ENCODE measurements at places on chromosomes 2 and 18. TPM values are rescaled to one million over a fixed set of nuclear protein-coding genes. Genes with fewer than 3 reads are reported as not detected.
A peak's percentile ranks its signal among the peaks of the same experiment; 100 is the strongest.

DNA sequence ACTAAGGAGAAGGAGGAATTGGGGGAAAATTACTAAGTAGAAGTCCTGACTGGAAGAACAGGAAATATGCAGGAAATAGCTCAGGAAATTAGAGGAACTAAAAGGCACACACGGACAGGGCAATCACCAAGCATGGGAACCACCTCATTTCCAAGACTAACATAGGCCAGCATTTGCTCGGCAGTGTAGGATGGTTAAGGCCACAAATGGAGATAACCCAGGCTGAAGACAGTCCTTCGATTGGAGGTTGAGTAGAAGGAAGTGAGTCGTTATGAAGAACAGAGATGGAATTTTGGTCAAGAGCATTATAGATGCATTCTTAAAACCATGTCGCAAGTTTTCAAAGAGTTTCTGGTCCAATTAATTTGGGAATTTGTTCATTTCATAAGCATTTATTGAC lies 401.4 kb downstream of the ALK start:
- peaks cover 5% of the 10 kb centered on the region for H3K27me3 ChIP-seq
- no peaks in the 10 kb centered on the region for H3K4me1 ChIP-seq
- H3K27ac ChIP-seq: no peak overlapping the region
- no peaks in the 10 kb centered on the region for H3K36me3 ChIP-seq
- no peak overlapping the region for H3K4me3 ChIP-seq

GRCh38 chr2:220243571-220243970 lies 616.1 kb downstream of the SLC4A3 start:
- H3K4me3 ChIP-seq: no peak overlapping the region
- no peak for DNase-seq
- no peaks in the 10 kb centered on the region for H3K4me1 ChIP-seq
- H3K27ac ChIP-seq: no peak overlapping the region

DNA sequence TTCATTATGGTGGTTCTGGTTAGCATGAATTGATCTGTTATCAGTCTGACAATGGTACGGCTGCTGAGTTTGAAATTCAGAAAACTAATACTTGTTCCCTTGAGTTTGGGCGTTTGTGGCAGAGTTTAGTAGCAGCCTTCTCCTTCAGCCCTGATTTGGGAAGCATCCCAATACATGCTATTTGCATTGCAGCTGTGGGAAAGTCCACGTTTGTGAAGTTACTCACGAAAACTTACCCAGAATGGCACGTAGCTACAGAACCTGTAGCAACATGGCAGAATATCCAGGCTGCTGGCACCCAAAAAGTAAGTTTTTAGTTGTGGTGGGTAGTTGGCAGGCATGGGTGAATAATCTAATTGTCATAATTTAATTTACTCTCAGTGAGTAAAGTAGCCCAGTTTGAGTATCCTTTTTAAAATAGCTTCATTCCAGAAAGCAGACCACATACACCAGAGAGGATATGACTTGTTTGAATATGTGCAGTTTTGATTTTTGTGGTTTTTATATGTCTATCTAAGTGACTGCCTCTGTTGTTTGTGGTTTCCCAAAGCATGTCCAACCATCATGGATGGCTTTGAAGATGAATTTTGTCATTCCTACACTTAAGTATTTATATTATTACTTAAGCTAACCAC lies 12.2 kb downstream of the DGUOK start:
- H3K27me3 ChIP-seq: no peaks in the 10 kb centered on the region
- H3K4me3 ChIP-seq: no peak overlapping the region
- no peak overlapping the region for H3K27ac ChIP-seq
- peaks cover 14% of the 10 kb centered on the region for H3K36me3 ChIP-seq
- no peak for DNase-seq

DNA sequence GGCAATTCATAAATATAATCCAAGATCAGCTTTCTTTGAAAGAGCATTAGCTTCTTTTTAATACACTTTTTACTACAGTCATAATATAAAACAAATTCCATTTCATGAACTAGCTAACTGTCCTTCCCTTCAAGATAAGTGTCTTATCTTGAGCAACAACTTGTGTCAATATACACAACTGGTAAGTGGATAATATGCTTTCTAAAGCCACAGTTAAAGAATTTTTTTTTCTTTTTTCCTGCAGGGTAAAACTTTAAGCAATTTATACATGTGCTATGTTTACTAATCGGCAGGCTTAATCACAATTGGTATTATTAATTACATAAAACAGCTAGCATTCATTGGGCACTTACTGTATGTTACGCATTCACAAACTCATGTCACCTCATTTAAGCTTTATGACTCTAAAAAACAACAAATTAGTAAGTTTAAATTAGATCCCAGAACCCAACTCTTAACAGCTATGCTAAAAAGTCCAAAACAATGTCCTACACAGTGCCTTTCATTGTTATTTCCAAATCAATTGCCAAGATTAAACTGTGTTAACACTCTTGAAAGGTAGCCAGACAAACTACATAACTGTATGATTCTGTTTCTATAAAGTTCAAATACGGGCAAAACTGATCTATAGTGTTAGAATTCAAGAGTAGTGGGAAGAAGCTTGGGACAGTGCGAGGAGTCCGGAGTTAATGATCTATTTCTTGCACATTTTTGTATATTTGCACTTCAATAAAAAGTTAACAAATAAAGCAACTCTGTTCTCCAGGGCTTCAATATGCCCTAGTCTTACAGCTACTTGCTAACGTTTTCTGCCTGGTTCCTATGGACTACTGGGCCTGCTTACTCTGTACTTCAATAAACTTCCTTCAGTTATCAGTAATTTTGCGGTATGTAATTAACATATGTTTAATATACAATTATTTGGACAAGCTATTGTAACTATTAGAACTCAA lies 6.0 kb downstream of the TXNL1 start:
- no peak for DNase-seq
- no peaks in the 10 kb centered on the region for H3K27me3 ChIP-seq
- peak overlapping the region; percentile 14 for H3K27ac ChIP-seq
- peaks cover 15% of the 10 kb centered on the region for H3K4me1 ChIP-seq

DNA sequence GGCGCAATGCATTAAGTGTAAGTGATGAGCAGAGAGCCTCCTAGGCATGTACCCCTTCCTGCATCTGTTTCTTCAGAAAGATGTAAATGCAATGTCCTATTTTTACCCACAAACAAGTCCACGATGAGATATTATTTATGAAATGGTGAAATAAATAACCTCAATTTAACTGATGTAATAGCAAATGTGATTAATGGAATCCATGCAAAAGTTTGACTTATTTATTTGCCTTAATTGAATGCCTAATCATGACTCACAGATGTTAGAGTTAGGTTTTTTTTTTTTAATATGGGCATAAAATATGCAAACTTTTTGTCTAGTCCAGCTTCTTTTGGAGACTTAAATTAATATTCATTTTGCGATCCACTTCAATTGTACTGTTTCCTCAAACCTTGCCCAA lies 67.7 kb upstream of the ITGA4 start:
- no peak overlapping the region for H3K4me3 ChIP-seq
- H3K27me3 ChIP-seq: no peaks in the 10 kb centered on the region
- no peaks in the 10 kb centered on the region for H3K36me3 ChIP-seq
- H3K4me1 ChIP-seq: peaks cover 4% of the 10 kb centered on the region

DNA sequence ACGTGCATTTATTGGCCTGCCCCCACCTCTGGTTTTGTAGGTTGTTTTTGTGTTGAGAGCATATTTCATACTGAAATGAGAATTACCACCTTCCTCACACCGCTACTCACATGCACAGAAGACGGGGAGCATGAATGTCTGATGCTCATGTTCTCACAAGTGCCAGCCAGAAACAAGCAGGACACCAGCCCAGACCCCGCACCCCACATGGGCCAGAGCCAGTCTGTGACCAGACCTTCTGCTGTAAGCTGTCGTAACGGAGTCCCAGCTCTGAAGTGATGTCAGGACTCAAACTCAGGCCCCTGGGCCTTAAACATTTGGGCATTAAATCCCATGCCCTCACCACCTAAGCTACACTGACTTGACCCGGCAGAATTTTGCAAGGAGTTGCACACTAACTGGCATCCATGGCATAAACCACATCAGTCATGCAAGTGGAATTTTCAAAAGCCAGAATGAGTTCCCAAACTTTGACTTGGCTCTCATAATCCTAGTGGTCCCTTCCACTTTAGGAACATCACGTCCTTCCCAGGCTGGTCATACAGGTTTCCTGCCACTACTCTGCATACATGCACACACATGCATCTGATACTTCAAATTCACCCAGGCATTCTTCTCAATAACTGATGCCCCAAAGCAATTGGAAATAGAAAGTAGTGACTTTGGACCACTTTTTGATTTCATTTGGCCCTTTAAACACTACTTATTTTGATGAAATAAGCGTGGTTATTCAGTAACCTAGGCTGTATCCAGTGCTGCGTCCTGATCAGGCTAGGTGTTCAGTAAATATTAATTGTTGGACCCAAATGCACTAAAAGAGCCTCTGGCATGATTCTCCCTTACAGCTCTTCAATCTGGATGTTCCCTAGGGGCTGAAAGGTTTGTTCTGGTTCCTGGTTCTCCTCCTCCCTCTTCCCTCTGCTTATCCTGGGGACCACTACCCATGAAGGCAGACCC lies 223.1 kb upstream of the ID2 start:
- no peaks in the 10 kb centered on the region for H3K27me3 ChIP-seq
- no peak for DNase-seq
- peaks cover 20% of the 10 kb centered on the region for H3K4me1 ChIP-seq
- H3K36me3 ChIP-seq: no peaks in the 10 kb centered on the region
- no peak overlapping the region for H3K4me3 ChIP-seq

HSPE1 gene
- 449 TPM for total RNA-seq

RUFY4 gene
- not detected for total RNA-seq

GRCh38 chr2:145572238-145572637 lies 1052.3 kb upstream of the ZEB2 start:
- H3K27ac ChIP-seq: no peak overlapping the region
- no peaks in the 10 kb centered on the region for H3K27me3 ChIP-seq
- no peak overlapping the region for H3K4me3 ChIP-seq
- no peaks in the 10 kb centered on the region for H3K4me1 ChIP-seq
- H3K36me3 ChIP-seq: no peaks in the 10 kb centered on the region

TXNDC2 gene
- not detected for total RNA-seq

SPDYA gene
- 0.83 TPM for total RNA-seq

DNA sequence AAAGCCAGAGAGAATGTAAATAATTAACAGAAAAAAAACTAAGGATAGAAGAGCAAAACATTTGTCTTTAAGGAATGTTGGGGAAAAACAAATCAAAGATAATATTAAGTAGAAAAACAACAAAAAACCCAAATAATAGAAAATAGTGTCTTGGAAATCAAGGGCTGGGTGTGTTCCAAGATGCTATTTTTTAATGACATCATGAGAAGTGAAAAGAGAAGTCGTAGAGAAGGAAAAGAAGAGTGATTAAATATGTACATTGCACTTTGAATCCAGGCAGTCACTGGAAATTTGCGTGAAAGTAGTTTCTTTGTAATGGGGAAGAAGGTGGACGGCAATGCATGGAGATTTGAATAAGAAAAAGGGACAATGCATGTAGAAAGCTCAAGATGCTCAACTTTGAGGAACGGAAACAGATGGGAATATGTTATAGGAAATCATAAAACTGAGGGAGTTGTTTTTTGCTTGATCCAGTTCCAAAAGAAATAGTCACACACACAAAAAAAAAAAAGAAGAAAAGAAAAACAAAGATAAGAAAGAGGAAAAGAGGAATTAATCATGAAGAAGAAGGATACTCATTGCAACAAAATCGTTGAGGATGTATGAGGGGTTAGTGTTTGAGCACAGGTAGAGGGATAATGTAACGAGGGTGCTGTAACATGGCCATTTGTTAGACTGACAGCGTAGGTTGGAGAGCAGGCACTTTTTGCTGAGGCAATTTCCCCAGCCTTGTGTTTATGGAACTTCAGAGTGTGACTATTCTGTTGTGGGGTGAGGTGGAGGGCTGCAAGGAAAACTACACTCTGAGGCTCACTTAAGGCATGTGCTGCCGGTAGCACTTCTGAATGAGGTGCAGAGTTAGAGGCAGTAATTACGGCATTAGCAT lies 184.1 kb downstream of the CALCRL start:
- no peak for DNase-seq
- no peak overlapping the region for H3K27ac ChIP-seq
- H3K4me1 ChIP-seq: no peaks in the 10 kb centered on the region
- H3K4me3 ChIP-seq: no peak overlapping the region
- H3K36me3 ChIP-seq: no peaks in the 10 kb centered on the region

GRCh38 chr2:45818591-45818990 lies 167.1 kb downstream of the PRKCE start:
- H3K27me3 ChIP-seq: no peaks in the 10 kb centered on the region
- DNase-seq: no peak
- H3K36me3 ChIP-seq: no peaks in the 10 kb centered on the region
- no peaks in the 10 kb centered on the region for H3K4me1 ChIP-seq
- H3K27ac ChIP-seq: no peak overlapping the region
- no peak overlapping the region for H3K4me3 ChIP-seq

- peaks cover 46% of the 10 kb centered on the region for H3K4me1 ChIP-seq
- peak overlapping the region; percentile 64 for H3K4me3 ChIP-seq
- no peaks in the 10 kb centered on the region for H3K36me3 ChIP-seq
- H3K27ac ChIP-seq: no peak overlapping the region
- no peaks in the 10 kb centered on the region for H3K27me3 ChIP-seq
These were observed 18.9 kb downstream of the NDC80 start for GRCh38 chr18:2590303-2590702.

DNA sequence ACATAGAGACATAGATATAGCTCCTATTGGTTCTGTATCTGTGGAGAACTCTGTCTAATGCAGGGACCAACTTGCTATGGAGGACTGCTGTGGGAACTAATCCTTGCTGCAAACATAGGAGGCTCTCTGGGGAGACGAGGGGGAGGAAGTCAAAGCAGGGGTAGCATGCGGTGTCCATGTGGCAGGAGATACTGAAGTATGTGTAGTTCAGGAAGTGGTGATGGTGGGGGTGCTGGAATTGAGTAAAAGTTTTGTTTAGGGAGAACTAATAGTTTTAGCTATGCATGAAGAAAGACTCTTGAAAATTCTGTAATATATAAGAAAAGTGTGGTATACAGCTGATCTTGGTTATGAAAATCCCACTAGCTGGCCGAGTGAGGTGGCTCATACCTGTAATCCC lies 62.0 kb downstream of the ANKRD44 start:
- no peak overlapping the region for H3K4me3 ChIP-seq
- H3K27ac ChIP-seq: no peak overlapping the region
- no peaks in the 10 kb centered on the region for H3K27me3 ChIP-seq
- H3K36me3 ChIP-seq: no peaks in the 10 kb centered on the region

GRCh38 chr2:72024451-72025175 lies 123.0 kb downstream of the CYP26B1 start:
- H3K27ac ChIP-seq: no peak overlapping the region
- H3K4me1 ChIP-seq: no peaks in the 10 kb centered on the region
- no peak overlapping the region for H3K4me3 ChIP-seq
- no peaks in the 10 kb centered on the region for H3K27me3 ChIP-seq
- no peaks in the 10 kb centered on the region for H3K36me3 ChIP-seq
- DNase-seq: no peak

DNA sequence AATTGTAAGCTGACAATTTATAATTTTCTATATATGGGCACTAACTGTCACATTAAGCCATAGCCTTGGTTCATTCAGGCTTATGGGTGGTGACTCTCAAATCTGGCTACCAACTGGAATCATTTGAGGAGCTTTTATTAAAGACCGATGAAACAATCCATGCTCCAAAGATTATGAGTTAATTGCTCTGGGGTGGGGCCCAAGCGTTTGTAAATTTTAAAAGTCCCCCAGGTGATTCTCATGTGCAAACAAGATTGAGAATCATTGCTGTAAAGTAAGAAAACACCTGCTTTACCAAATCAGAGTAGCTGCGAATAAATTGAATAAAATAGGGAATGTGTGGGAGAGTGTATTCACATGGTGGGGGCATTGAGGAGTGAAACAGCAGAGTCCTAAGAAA lies 76.1 kb upstream of the RAB27B start:
- no peak overlapping the region for H3K4me3 ChIP-seq
- no peaks in the 10 kb centered on the region for H3K4me1 ChIP-seq
- H3K27me3 ChIP-seq: no peaks in the 10 kb centered on the region
- no peak for DNase-seq
- H3K27ac ChIP-seq: no peak overlapping the region
- no peaks in the 10 kb centered on the region for H3K36me3 ChIP-seq
